ENCODE measurements at places on chromosomes 4 and X. TPM values are rescaled to one million over a fixed set of nuclear protein-coding genes. Genes with fewer than 3 reads are reported as not detected.

GRCh38 chr4:100108869-100109268 is 81.4 kb downstream of the DDIT4L start:
- H3K4me3 ChIP-seq = no peak overlapping the region
- peaks cover 41% of the 10 kb centered on the region for H3K4me1 ChIP-seq
- H3K27ac ChIP-seq = no peak overlapping the region
- H3K36me3 ChIP-seq = no peaks in the 10 kb centered on the region
- DNase-seq = no peak

DNA sequence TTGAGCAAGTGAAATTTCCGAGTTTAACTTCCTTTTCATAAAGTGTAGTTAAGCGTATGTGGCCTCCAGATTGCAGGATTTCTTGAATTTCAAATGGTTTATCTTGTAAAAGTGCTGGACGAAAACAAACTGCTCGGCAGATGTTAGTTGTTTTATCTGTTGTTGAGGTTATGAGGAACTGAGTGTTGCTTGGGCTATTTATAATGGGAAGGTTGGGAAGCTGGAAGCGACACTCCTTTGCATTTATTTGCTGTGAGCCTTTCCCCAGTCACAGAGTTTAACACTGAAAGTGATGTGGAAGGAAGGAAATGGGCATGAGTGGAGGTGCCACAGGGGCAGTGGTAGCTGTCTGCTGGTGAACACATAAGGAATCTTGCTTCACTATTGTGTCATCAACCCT is 284.9 kb downstream of the PCDH7 start:
- no peaks in the 10 kb centered on the region for H3K4me1 ChIP-seq
- H3K4me3 ChIP-seq = no peak overlapping the region
- no peaks in the 10 kb centered on the region for H3K36me3 ChIP-seq
- no peak for DNase-seq
- H3K27me3 ChIP-seq = no peaks in the 10 kb centered on the region
- H3K27ac ChIP-seq = no peak overlapping the region

DNA sequence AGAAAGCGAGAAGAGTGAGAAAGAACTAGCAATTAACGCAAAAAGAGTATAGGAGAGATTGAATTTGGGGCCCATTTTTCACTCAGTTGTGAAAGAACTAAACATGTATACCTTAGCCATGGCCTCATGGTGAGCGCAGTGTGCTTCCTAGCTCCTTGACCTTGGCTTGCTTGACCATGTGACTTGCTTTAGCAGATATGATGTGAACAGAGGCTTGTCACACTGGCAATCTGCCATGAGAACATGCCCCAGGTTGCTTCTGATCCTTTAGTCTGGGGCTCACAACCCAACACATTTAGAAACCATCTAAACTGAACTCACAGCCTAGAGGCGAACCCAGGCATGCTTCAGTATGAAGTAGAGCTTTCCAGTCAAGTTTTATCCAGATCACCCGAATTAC is 260.1 kb upstream of the FTHL17 start:
- no peaks in the 10 kb centered on the region for H3K27me3 ChIP-seq
- H3K4me1 ChIP-seq = no peaks in the 10 kb centered on the region
- H3K36me3 ChIP-seq = no peaks in the 10 kb centered on the region
- no peak overlapping the region for H3K4me3 ChIP-seq
- no peak overlapping the region for H3K27ac ChIP-seq
- no peak for DNase-seq

- H3K27ac ChIP-seq = no peak overlapping the region
- no peaks in the 10 kb centered on the region for H3K4me1 ChIP-seq
- no peak overlapping the region for H3K4me3 ChIP-seq
- no peaks in the 10 kb centered on the region for H3K36me3 ChIP-seq
These were observed 48.1 kb downstream of the RPGR start for GRCh38 chrX:38279188-38279587.

- H3K27ac ChIP-seq = no peak overlapping the region
- no peaks in the 10 kb centered on the region for H3K4me1 ChIP-seq
- no peak for DNase-seq
- H3K36me3 ChIP-seq = no peaks in the 10 kb centered on the region
These were observed 46.6 kb downstream of the PGRMC2 start for GRCh38 chr4:128241019-128241418.

- H3K36me3 ChIP-seq = no peaks in the 10 kb centered on the region
- H3K27ac ChIP-seq = no peak overlapping the region
- DNase-seq = no peak
These were observed 644.1 kb upstream of the AGA start for GRCh38 chr4:178086320-178086719.

DNA sequence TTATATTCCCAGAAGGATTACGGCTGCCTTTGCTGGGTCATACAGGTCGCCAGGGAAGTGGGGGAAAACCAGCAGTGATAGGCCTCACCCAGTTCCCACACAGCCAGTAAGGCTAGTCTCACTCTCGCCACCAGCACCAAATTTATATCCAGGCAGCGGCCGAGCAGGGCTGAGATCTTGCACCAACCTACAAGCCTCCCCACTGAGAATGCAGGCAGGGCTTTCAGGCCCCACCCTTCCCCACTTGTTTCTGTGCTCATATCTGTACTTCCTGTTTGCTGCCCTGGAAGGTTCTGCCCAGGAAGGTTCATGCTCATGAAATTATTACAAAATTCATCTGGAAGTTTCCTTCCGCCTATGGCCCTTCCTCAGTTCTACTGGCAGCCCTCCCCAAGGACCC is 179.7 kb downstream of the STIM2 start:
- no peak overlapping the region for H3K27ac ChIP-seq
- no peaks in the 10 kb centered on the region for H3K36me3 ChIP-seq
- H3K27me3 ChIP-seq = peaks cover 10% of the 10 kb centered on the region
- H3K4me3 ChIP-seq = no peak overlapping the region
- H3K4me1 ChIP-seq = peaks cover 4% of the 10 kb centered on the region
- no peak for DNase-seq

DNA sequence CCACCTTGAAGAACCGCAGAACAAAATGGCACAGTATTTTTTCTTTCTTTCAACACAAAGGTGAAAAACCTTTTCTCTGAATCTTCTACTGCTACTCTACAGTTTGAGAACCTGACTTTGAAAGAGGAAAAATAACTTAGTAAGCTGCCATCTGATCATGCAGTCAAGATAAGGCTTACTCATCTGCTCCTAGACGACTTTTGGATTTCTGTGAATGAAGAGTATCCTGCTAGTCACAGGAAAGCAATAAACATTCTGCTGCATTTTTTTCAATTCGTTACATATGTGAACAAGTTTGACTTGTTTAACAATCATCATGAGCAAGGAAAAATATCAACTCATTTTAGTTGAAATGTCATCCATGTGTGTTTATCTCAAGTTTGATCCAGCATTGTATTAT is 25.2 kb downstream of the TIGD2 start:
- H3K36me3 ChIP-seq = no peaks in the 10 kb centered on the region
- H3K27ac ChIP-seq = no peak overlapping the region
- no peak for DNase-seq
- peaks cover 2% of the 10 kb centered on the region for H3K27me3 ChIP-seq

- H3K27me3 ChIP-seq = no peaks in the 10 kb centered on the region
- H3K4me1 ChIP-seq = peaks cover 9% of the 10 kb centered on the region
- no peak overlapping the region for H3K27ac ChIP-seq
- no peak overlapping the region for H3K4me3 ChIP-seq
These were observed 11.5 kb upstream of the TLR1 start for GRCh38 chr4:38815885-38816782.

GRCh38 chrX:49117581-49117980 is 6.0 kb downstream of the GPKOW start:
- peaks cover 40% of the 10 kb centered on the region for H3K36me3 ChIP-seq
- no peak for DNase-seq

DNA sequence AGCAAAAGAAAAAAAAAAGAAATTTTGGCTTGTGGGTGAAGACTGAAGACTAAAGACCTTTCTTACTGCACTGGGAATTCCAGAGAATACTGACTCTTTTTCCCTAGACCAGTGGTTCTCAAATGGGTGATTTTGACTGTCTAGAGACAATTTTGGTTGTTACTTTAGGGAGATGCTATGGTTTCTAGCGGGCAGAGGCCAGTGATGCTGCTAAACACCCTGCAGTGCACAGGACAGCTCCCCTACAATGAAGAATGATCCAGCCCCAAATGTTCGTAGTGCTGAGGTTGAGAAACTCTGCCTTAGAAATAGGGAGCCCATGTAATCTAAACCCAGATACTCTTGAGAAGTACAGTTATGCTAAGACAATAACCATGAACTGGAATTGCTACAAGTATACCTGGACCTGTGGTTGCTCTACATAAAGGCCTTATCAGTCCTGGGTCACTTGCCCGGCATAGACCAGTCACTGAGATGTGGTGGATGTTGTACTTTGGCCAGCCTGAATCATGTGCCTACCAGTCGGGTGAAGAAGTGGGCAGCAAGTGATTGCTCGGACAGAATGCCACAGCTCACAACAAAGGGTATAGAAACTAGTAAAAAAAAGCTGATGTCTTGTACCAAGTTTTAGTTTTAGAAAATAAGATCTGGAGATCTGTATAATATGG is 16.0 kb downstream of the ARHGAP10 start:
- no peak for DNase-seq
- H3K36me3 ChIP-seq = no peaks in the 10 kb centered on the region
- no peak overlapping the region for H3K4me3 ChIP-seq

DNA sequence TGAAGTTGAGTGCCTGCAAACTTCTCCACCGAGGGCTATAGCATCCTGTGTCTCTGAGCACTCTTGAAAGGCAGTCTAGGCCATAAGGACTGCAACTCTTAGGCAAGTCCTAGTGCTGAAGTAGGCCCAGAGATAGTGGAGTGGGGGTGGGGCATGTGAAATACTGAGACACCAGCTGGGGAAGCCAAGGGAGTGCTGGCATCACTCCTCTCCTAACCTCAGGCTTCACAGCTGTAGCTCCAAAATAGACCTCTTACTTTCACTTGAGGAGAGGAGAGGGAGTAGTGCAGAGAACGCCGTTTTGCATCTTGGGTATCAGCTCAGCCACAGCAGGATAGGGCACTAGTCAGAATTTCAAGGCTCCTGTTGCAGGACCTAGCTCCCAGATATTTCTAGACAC is 56.2 kb upstream of the CYSLTR1 start:
- peaks cover 2% of the 10 kb centered on the region for H3K4me1 ChIP-seq
- no peak overlapping the region for H3K27ac ChIP-seq
- no peak overlapping the region for H3K4me3 ChIP-seq
- H3K36me3 ChIP-seq = peaks cover 4% of the 10 kb centered on the region
- H3K27me3 ChIP-seq = no peaks in the 10 kb centered on the region
- no peak for DNase-seq

GRCh38 chrX:7147413-7147977 is at the start of gene STS:
TSS of gene STS (plus strand) at chrX:7147712. CDS start at chrX:7253200, 105,488 bp downstream.
- DNase-seq = peak; percentile 35
- no peaks in the 10 kb centered on the region for H3K27me3 ChIP-seq
- no peaks in the 10 kb centered on the region for H3K36me3 ChIP-seq
- peak within 1 kb of the TSS; percentile 81 for H3K4me3 ChIP-seq

DNA sequence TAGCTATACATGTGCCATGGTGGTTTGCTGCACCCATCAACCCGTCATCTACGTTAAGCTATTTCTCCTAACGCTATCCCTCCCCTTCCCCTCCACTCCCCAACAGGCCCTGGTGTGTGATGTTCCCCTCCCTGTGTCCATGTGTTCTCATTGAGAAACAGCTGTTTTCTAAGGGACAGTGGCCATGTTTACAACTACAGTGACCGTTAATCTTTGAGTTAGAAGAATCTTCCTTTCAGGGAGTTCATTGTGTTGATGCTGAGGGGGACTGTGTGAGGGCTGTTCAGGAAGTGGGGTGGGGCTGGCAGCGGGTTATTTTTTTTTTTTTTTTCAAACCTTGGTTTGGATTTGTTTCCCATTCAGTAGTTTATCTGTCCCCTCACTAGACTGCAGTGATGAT is 179.9 kb downstream of the NHS start:
- H3K4me3 ChIP-seq = no peak overlapping the region
- no peaks in the 10 kb centered on the region for H3K36me3 ChIP-seq
- DNase-seq = no peak
- H3K4me1 ChIP-seq = no peaks in the 10 kb centered on the region

DNA sequence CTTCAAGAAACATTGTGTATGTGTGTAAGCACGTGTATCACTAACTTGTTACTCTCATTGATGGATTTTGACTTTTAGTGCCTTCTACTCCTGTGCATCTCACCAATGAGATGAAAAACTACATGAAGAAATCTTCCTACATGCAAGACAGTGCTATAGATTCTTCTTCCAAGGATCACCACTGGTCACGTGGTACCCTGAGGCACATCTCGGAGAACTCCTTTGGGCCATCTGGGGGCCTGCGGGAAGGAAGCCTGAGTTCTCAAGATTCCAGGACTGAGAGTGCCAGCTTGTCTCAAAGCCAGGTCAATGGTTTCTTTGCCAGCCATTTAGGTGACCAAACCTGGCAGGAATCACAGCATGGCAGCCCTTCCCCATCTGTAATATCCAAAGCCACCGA is 86.5 kb downstream of the SLC10A6 start:
- no peak overlapping the region for H3K27ac ChIP-seq
- H3K4me1 ChIP-seq = no peaks in the 10 kb centered on the region
- DNase-seq = no peak
- no peak overlapping the region for H3K4me3 ChIP-seq
- no peaks in the 10 kb centered on the region for H3K36me3 ChIP-seq

- peaks cover 23% of the 10 kb centered on the region for H3K36me3 ChIP-seq
- peak overlapping the region; percentile 76 for H3K4me3 ChIP-seq
- H3K27me3 ChIP-seq = no peaks in the 10 kb centered on the region
- DNase-seq = no peak
- peaks cover 63% of the 10 kb centered on the region for H3K4me1 ChIP-seq
These were observed 5.6 kb upstream of the TXK start for GRCh38 chr4:48139691-48140090.

- H3K36me3 ChIP-seq = no peaks in the 10 kb centered on the region
- peaks cover 4% of the 10 kb centered on the region for H3K4me1 ChIP-seq
- DNase-seq = peak; percentile 49
These were observed 36.8 kb downstream of the RTL5 start for GRCh38 chrX:72094894-72095293.

DNA sequence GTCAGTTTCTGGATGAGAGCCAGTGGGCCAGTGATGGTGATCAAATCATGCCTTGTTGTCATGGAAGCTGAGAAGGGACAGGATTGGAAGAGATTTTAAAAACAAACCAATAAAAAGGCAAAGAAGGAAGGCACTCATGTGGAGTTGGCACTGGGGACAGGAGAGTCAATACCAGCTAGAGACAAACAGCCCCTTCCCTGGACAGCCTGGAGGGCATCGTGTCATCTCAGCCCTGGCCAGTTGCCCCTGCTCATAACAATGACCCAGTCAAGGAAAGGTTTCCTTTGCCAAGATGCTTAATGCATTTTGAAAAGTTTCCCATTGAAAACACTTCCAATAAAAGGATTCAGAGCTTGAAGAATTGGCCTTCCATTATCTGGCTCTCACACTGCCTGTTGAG is 55.5 kb downstream of the SCML1 start:
- no peak overlapping the region for H3K27ac ChIP-seq
- no peaks in the 10 kb centered on the region for H3K27me3 ChIP-seq
- H3K36me3 ChIP-seq = no peaks in the 10 kb centered on the region
- DNase-seq = no peak

- no peak for DNase-seq
- H3K27ac ChIP-seq = no peak overlapping the region
- no peak overlapping the region for H3K4me3 ChIP-seq
- H3K4me1 ChIP-seq = no peaks in the 10 kb centered on the region
- no peaks in the 10 kb centered on the region for H3K27me3 ChIP-seq
- H3K36me3 ChIP-seq = no peaks in the 10 kb centered on the region
These were observed 261.2 kb downstream of the ASMT start for GRCh38 chrX:1876041-1876440.

PABPC5 gene
- not detected for total RNA-seq

RPA4 gene
- total RNA-seq = 0.76 TPM

BST1 gene
- 0.60 TPM for total RNA-seq

DGKK gene
- total RNA-seq = not detected

GABRG1 gene
- not detected for total RNA-seq

TSPAN5 gene
- total RNA-seq = 18.6 TPM

DUX4 gene
- total RNA-seq = not detected

RHOH gene
- total RNA-seq = 159 TPM

BMP3 gene
- total RNA-seq = not detected

DIPK2B gene
- total RNA-seq = not detected
